ENCODE measurements at places on chromosomes 5 and 9.

GRCh38 chr5:180130291-180130869 is 58.8 kb upstream of the RNF130 start:
- no peak for DNase-seq

DNA sequence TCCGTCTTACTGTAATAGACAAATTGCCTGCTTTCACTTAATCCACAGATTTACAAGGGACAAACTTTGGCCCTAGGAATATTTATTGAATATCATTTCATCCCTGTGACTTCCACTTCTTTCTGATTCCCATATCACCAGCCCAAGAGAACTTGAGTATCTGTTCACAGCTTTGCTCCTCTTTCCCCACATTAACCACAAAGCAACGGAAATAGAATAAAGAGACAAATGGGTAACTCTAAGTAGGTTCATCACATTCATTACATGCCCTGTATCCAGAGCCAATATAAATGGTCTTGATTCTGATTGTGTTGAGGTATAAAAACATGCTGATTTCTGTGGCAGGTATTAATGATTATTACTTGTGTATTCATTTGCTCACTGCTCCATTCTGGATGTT is 41.9 kb downstream of the TMEM252 start:
- DNase-seq: no peak

DNA sequence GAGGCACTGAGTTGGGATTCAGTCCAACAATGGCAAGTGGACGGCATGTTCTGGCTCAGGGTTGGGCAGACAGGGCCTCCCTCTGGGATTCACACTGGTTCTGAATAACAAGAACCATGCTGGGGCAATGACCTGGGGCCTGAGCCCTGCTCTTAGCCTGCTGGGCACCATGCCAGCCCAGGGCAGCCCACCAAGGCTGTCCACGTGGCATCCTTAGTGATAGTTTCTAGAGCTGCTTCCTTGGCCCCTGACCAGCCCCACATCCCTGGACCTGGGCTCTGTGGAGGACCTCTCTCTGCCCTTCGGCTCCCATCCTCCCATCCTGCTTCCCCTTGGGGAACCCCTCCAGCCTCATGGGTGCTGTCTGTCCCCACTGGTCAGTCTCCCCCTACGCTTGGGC is 22.3 kb upstream of the OLFM1 start:
- no peak for DNase-seq

GRCh38 chr9:18126831-18127498 is 347.0 kb upstream of the ADAMTSL1 start:
- no peak for DNase-seq

DNA sequence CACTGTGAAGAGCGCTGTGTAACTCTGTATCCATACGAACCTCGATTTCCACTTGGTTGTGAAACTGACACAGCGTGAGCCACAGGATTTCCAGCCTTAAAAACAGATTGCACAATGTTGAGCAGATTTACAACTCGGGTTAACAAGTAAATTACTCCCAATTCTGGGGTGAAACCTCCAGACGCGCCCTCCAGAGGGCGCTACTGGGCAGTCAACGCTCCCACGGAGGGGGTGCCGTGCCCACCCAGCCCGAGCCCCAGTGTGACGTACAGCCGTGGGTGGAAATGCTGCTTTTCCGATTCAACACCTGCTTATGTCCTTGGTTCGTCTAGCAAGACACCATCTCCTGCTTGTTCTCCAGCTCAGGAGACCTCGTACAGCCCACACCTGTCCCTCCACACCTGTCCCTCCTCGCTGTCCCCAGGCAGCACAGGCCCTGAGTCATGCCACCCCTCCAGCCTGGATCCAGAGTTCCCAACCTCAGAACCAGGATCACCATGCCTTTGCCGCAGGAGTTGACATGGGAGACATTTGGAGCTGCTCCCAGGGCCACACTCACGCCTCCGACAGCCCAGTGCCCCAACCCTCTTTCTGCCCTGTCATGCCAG is 34.4 kb upstream of the SLC6A3 start:
- DNase-seq: no peak

GRCh38 chr9:97504381-97505216 is 3.1 kb downstream of the TMOD1 start:
- peak; percentile 8 for DNase-seq

DNA sequence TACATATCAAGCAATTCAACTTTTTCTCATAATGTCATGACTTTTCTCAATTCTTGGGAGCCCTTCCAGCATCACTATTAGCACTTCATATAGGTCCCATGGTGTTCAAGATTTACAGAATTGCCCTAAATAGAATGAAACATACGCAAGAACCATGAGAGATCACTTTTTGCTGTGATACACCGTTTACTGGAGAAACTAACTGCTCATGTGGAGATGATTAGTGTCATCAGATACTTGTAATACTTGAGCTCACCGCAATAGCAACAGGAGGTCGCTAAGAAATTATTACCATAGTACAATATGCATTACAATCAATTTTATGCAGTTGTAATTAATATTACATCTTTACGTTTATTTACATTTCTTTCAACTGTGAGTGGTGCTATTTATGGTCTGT is 4.8 kb upstream of the PCSK5 start:
- no peak for DNase-seq
